ENCODE measurements at places on chromosomes 11 and 22.

GRCh38 chr11:20061776-20062175 lies 98.5 kb downstream of the DBX1 start:
- no peak for DNase-seq

- DNase-seq = no peak
These were observed 17.4 kb downstream of the OR4D9 start for GRCh38 chr11:59528711-59529110.

GRCh38 chr11:63621071-63621470 lies 6.8 kb upstream of the PLAAT3 start:
- DNase-seq = no peak

GRCh38 chr22:44802071-44802700 lies 49.8 kb downstream of the ARHGAP8 start:
- DNase-seq = no peak

GRCh38 chr22:48697223-48697622 lies 1130.5 kb downstream of the BRD1 start:
- DNase-seq = no peak

DNA sequence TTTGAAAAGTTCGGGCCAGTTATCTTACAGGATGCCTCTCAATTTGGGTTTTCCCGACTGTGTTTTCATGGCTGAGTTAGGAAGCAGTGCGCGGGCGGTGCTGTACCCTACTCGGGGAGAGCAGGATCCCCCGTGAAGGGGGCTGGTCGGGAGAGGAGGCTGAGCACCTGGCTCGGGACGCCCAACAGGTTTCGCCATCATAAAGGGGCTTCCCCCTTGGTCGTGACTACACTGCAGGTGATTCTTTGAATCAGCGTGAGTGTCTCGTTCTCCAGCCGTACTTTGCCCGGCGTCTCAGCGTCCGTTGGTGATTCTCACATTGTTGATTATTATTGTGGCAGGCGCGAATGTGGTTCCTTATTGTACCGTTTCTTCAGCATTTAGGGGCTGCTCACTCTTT lies 46.6 kb downstream of the ST14 start:
- no peak for DNase-seq

GRCh38 chr22:43393132-43393843 lies 18.5 kb upstream of the MPPED1 start:
- DNase-seq = no peak

Data from stimulated activated CD4-positive, alpha-beta T cell treated with anti-CD3 and anti-CD28 coated beads, TNF-alpha, amount 100 ng/mL, for 48 hours (primary cell).